Activated CD4-positive, alpha-beta memory T cell treated with anti-CD3 and anti-CD28 coated beads, Interleukin-2, amount 10 ng/mL, durations not matched to agents 7 days and 5 days (primary cell): ENCODE measurements at places on chromosomes 16 and 17.

GRCh38 chr17:21005367-21005766 is 37.4 kb downstream of the USP22 start:
- DNase-seq, result no peak

- DNase-seq, result no peak
Measured at GRCh38 chr16:49837688-49838410, 18.1 kb downstream of the ZNF423 start.

DNA sequence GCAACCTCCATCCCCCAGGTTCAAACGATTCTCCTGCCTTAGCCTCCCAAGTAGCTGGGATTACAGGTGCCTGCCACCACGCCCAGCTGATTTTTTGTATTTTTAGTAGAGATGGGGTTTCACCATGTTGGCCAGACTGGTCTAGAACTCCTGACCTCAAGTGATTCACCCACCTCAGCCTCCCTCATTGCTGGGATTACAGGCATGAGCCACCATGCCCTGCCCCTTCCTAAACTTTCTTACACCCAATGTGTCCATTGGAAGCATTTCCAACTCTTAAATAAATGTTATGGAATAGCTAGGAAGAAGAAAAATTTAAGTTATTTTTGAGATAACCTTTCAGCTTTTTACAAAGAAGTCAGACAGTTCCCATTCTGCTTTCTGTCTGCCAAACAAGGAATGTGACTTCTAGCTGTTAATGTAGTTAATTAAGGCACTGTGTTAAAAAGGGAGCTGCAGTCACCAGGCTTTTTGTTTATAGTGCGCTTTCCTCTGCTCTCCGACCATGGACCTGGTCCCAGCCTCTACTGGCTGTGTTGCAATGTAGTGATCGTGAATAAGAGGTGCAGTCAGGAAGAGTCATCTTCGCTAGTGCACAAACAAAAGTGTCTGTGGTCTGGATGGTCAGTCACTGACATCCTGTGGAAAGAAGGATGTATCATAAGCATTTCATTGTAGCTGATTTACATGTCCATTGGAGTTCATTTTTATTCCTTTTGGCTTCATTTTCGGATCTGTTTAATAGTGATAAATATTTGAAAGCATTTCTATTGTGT is 39.7 kb downstream of the USP10 start:
- no peak for DNase-seq

DNA sequence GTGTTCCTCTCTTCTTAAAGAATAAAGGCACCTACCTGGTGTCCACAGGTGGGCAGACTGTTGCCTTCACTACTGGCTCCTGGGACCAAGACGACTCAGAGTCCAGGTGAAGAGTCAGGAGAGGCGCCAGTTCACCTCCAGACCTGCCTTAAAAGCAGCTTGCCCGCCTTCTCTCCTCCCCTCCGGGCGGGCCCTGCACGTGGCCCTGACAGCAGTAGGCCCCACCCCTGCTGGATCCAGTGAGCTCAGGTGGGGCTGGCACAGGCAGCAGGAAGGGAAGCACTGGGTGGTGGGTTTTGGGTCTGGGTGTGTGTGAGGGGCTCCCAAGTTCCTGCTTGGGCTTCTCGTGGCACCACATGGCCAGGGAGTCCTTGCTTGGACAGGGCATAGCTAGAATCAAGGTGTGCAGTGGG is at the start of gene TNS4:
Gene TNS4 (minus strand): TSS at position 125 of the 413 bp plus-strand sequence. CDS start 5,198 bp downstream, outside the sequence.
- no peak for DNase-seq

DNA sequence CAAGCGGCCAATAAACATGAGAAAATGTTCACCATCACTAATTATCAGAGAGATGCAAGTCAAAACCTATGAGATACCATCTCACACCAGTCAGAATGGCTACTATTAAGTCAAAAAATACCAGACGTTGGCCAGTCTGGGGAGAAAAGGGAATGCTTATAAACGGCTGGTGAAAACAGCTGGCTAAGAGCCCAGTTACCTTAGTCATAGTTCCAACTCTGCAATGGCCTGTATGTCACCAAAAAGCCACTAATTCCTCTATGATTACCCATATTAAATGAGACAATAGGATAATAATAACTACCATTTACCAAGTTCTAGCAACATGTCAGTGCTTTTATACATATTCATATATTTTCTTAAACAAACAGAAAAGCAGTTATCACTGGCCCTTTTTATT is 42.9 kb upstream of the CDRT4 start:
- DNase-seq, result no peak

DNA sequence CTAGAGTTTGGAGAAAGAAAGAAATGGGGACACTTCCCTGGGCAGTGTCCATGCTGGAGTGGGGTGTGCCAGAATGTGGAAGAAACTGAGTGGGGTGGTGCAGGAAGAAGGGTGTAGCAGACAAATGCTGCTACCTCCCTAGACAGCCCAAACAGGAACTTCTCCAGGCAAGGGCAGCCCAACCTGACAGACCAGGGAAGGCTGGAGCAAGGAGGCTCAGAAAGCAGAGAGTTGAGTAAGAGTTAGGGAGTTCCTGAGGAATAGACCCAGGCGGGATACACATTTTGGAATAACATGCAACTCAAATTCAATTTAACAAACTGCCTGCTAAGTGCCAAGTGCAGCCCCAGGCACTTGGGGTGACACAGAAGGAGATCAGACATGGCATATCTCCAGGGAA is 1.0 kb upstream of the MYO18A start:
- no peak for DNase-seq

GRCh38 chr17:57926723-57927047 is 28.5 kb downstream of the CUEDC1 start:
- no peak for DNase-seq

DNA sequence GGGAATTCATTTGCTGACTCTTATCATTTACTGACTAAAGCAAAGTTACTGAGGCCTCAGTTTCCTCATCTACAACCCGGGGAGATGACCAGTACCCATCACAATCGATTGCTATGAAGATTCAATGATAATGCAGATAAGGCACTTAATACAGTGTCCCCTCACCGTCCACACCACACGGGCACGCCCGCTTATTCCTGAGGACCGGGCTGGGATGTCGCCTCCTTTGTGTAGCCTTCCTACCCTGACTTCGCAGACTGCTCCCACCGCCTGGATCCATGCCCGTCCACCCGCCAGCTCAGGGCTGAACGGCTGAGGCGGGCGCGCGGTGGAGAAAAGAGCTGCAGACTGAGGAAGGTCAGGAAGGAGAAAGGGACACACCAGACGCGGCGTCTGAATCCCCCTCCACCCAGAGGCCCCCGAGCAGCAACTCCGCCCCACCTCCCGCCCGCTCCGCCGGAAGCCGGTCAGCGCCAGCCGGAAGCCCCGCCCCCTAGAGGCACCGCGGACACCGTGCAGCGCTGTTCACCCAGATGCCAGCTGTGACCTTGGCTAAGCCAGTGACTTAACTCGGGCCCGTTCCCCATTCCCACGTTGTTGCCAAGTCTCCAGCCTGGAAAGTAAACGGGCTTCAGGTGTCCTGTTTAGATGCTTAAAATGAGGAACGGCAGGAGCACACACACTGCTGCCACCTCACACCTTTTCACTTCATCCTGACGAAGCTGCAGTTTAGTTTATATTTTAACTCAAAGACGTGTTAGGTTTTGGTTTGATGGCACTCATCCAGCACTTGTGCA is at the start of gene KRABD2:
Gene KRABD2 (minus strand): TSS at position 434 of the 797 bp plus-strand sequence.
- peak; percentile 90 for DNase-seq
